OCI-M1 (cell line): ENCODE measurements at places on chromosomes 2 and 18.

- DNase-seq = no peak
These were observed 24.3 kb downstream of the COA5 start for GRCh38 chr2:98583816-98584618.

DNA sequence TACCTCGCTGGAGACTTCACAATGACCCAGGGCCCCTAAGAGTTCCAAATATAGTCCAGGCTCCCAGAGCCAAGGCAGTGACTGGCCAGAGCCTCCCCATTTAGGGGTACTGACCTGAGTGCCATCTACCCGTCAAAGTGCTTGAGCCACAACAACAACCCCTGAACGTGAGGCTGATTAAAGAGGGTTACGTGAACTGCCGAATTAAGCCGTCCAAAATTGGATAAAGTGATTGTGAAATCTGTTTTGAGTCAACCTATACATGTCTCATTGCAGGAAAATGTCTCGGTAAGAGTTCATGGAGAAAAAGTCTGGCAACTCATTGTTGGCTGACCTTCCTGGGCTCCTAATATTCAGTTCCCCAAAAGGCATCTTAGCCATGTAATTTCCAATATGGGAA, 116.3 kb downstream of the TTC32 start:
- DNase-seq = no peak

DNA sequence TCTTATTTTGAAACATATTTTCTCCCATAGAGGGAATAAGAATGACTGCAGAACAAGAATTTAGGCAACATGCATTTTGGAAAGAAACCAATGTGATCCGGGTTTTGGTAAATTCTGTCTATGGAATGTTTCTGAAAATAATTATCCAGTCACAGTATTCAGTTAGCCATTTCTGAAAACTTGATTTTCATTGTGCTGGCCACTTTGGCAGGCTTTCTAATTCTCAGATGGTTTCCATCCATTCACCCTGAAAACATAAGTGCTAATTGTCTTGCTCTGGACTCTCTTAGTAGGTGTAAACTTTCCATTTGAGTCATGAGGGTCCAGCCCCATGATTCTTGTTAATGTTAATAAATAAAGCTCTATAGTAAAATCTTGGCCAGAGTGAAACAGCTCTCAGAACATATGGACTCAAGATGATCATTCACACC, 176.5 kb downstream of the RBM43 start:
- DNase-seq = no peak

DNA sequence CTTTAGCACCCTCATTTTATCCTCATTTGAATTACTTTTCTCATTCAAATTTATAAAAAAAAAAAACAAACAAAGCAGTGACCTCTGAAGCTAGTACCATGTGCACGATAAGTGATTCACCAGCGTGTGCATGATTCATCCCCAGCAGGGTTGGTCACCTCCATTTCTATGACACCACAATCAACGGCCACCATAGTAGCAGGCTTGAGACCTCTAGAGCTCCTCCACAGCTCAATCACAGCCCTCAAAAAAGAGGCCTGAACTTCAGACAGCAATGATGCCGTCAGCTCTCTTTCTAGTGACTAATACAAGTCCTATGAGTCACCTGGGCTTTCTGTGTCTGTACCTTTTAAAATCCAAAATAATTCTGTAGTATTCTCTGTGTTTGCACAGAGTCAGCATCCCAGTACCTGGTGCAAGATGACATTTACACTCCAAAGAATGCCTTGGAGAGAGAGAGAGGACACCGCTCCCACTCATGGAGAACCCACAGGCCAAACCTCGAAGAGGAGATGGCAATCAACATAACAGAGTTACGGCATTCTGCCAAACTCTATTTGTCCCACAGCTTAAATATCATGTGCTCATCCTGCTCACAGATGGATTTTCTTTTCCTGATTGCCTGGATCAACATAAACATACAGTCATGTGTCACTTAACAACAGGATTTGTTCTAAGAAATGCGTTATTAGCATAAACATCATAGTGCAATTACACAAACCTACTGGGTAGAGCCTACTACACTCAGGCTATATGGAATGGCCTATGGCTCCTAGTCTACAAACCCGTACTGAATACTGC, 58.7 kb downstream of the L3MBTL4 start:
- no peak for DNase-seq

GRCh38 chr2:68083346-68083745, 20.5 kb upstream of the C1D start:
- no peak for DNase-seq

GRCh38 chr2:242004902-242005230, 135.3 kb downstream of the RTP5 start:
- DNase-seq = no peak

- no peak for DNase-seq
These were observed 55.7 kb downstream of the CTDP1 start for GRCh38 chr18:79735071-79735980.

DNA sequence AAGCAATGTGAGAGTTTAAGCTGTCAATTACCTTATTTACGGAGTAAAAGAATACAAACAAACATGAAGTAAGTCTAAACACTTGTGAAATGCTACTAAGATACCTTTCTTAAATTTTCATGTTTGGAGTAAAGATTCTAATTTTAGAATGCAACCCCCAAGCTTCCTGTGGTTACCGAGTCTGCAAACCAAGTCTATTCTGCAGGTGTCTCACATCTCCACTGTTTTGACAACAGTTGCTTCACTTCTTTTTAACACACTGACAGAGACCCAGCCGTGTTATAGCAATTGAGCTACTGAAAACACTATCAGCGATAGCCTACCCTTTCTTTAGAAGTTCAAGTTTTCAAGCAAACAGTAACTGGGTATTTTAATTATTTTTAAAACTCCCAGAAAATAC, 608.3 kb downstream of the ERBB4 start:
- no peak for DNase-seq
